ENCODE measurements at places on chromosomes 5 and 9.

DNA sequence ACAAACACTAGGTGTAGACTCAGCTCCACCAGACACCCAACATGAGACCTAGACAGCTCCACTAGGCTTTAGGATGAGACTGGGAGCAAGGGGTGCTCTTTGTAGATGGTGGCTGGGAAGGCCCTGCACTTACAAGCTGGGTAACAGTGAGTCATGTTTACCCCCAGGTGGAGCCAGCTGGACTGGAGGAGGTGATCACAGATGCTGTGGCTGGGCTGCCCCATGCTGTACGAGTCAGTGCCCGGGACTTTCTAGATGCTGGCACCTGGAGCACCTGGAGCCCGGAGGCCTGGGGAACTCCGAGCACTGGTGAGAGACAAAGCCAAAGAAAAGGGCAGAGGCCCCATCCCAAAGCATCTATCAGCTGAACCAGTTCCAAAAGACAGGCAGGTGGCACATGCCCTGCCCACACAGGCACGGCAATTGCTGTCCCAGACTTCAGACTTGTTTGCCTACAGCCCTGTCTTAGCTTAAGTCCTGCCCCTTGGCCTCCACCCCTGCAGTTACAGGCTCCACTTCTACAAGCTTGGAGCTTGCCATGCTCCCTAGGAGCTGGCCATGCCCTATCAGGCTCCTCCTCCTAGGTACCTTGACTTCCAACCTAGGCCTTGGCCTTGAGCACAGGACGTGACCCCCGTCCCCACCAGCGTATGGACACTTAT, 2.7 kb downstream of the CCL27 start:
- no peak for DNase-seq
- no peak overlapping the region for H3K4me3 ChIP-seq
- no peaks in the 10 kb centered on the region for H3K27me3 ChIP-seq
- peaks cover 27% of the 10 kb centered on the region for H3K36me3 ChIP-seq

DNA sequence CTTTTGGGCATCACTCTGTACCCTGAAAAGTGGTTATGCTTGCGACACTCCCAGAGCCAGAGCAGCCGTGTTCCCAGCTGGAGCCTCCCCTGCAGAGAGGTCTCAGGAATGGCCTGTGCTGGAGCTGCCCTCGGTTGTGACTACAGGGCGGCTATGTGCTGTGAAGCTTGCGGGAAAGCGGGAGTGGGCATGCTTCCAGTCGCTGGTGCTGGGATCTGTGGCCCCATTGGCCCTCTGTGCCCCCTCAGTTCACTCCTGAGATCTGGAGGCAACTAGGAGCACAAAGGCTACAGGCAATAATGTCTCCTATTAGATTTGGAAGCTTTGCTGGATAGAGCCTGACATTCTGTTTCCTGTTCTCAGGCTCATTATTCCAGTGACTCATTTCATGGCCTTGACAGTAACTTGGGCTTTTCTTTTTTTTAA, 56.9 kb downstream of the GPR107 start:
- no peak overlapping the region for H3K27ac ChIP-seq
- no peaks in the 10 kb centered on the region for H3K4me1 ChIP-seq
- H3K27me3 ChIP-seq: no peaks in the 10 kb centered on the region

GRCh38 chr5:176490301-176490700, 42.1 kb downstream of the FAF2 start:
- peaks cover 16% of the 10 kb centered on the region for H3K36me3 ChIP-seq
- no peaks in the 10 kb centered on the region for H3K27me3 ChIP-seq
- no peak overlapping the region for H3K27ac ChIP-seq
- DNase-seq: no peak
- H3K4me3 ChIP-seq: no peak overlapping the region

DNA sequence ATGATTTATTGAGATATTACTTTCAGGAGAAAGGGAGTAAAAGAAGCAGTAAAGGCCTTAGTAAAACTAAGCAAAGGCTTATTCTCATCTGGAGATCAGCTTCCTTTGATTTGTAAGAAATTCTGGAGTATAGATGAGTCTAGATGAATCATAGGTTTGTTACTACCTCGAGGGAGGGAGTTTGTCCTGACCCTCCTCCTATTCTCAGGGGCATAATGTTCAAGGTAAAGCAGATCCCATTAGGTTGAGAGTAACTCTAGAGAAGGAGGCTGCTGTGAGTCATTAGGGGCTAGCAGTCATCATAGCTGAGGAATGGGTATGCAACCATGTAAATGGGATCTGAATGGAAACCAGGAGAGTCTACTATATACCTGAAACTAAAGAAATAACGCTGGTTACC, 155.5 kb upstream of the MOCS2 start:
- no peaks in the 10 kb centered on the region for H3K4me1 ChIP-seq
- no peaks in the 10 kb centered on the region for H3K36me3 ChIP-seq
- no peaks in the 10 kb centered on the region for H3K27me3 ChIP-seq
- H3K4me3 ChIP-seq: no peak overlapping the region
- no peak for DNase-seq

DNA sequence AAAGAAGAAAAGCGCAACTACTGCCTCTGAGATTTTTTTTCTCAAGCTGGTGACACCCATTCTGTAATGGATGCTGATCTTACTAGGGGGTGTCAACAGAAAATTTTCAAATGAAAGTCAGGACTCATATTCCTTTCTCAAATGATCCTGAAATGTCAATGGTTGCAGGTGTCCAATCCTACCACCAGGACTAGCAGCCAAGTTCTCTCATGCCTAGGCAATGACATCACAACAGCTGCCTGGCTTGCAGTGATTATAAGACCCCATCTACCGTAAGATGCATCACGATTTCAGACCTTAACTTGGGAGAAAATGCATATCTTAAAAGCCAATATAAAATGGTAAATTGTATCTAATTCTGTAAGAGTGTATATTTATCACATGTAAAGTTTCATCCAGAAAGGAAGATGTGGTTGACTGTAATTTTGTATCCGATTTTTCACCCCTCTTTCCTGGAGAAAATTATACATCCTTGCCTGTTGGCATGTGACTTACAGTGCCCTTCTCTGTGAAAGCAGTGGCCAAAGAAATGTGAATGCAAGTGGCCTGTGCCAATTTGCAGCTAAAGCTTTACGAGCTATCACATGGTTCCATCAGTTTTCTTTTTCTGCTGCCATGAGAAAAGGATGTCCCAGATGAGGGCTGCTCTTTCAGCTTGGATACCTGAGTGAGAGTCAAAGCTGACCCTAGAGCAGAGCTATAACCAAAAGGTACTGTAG, 104.4 kb downstream of the DENND1A start:
- H3K36me3 ChIP-seq: no peaks in the 10 kb centered on the region
- no peak for DNase-seq
- H3K27ac ChIP-seq: no peak overlapping the region
